ENCODE measurements at places on chromosomes 12 and 14.

DNA sequence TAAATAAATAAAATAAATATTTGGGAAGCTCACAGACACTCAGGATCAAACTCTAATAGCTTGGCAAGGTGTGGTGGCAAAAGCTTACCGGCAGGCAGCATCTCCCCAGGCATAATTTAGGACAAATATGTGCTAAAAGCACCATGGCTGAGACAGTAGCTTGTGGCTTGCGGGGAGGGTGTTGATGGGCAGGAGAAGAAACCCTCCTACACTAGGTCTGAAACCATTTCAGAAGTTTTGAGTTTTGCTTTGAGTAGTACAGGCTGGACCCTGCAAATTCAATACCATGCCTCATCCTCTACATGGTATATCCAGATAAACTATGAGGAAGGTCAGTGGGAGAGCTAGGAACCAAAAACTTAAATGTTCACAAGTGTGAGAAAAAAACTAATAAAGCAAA is 33.1 kb downstream of the MAP3K9 start:
- no peak for DNase-seq

DNA sequence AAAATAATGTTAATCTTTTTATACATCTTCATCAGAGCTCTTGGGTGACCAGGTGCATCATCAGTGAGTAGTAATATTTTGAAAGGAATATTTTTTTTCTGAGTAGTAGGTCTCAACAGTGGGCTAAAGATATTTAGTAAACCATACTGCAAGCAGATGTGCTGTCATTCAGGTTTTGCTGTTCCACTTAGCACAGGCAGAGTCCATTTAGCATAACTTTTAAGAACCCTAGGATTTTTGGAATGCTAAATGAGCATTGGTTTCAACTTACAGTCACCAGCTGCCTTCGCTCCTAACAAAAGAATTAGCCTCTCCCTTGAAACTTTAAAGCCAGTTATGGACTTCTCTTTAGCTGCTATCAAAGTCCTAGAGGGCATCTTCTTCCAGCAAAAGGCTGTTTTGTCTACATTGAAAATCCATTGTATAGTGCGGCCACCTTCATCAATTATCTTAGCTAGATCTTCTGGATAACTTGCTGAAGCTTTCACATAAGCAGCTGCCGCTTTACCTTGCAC is 24.6 kb downstream of the RIMKLB start:
- DNase-seq: no peak

GRCh38 chr12:111482462-111482861 is 76.7 kb downstream of the SH2B3 start:
- DNase-seq: no peak

GRCh38 chr12:104576980-104577580 is 120.3 kb downstream of the CHST11 start:
- no peak for DNase-seq

GRCh38 chr14:81402123-81402495 is 2.0 kb upstream of the STON2 start:
- DNase-seq: no peak
